NCI-H1417 treated with DMSO at 0.1 percent for 48 hours (cell line): ENCODE measurements at places on chromosomes 12 and 14.

GRCh38 chr12:14905269-14906004 lies 19.8 kb upstream of the MGP start:
- no peak for DNase-seq

DNA sequence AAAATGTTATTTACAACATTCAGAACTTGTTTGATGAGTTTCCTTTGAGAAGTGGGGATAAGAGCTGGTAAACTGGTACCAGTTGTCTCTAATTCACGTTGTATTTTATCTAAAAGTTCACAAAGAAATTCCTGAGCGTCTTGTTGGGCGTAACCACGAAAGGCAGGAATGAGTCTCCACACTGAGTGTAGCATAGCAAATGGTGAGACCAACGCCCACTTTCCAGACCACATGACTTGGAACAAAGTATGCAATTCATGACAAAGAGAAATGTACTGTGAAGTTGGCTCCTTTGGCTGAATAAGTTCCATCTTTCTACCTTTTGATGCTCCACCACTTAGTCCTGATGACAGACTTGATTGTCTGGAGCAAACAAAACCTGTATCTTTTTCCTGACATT lies 18.4 kb downstream of the USP44 start:
- no peak for DNase-seq

DNA sequence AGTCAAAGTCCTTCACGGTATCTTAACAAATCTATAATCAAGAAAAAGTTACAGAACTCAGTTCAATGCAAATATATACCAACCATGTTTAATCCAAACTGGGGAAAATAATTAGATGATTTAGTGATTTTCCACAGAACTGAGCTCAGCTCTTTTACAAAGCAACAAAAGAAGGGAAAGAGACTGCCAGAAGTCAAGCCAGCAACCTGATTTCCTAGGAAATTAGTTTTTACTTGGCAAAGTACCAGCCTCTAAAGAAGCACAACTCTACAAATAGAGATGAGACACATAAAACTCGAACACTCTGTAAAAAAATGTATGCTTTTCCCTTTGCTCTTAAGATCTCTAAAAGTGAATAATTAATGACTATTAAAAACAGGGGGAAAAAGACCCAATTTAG lies 19.4 kb downstream of the NUMB start:
- DNase-seq = no peak

GRCh38 chr12:57112492-57113294 lies 1.5 kb upstream of the STAT6 start:
- DNase-seq = no peak

DNA sequence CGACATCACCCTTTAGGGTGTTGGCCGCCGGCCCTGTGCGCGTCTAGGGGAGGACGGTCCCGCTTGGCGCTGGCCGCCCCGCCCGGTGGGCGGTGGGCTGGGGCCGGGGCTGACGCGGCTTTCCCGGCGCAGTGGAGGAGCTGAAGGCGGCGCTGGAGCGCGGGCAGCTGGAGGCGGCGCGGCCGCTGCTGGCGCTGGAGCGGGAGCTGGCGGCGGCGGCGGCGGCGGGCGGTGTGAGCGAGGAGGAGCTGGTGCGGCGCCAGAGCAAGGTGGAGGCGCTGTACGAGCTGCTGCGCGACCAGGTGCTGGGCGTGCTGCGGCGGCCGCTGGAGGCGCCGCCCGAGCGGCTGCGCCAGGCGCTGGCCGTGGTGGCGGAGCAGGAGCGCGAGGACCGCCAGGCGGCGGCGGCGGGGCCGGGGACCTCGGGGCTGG lies 3.6 kb downstream of the TNFAIP2 start:
- no peak for DNase-seq

DNA sequence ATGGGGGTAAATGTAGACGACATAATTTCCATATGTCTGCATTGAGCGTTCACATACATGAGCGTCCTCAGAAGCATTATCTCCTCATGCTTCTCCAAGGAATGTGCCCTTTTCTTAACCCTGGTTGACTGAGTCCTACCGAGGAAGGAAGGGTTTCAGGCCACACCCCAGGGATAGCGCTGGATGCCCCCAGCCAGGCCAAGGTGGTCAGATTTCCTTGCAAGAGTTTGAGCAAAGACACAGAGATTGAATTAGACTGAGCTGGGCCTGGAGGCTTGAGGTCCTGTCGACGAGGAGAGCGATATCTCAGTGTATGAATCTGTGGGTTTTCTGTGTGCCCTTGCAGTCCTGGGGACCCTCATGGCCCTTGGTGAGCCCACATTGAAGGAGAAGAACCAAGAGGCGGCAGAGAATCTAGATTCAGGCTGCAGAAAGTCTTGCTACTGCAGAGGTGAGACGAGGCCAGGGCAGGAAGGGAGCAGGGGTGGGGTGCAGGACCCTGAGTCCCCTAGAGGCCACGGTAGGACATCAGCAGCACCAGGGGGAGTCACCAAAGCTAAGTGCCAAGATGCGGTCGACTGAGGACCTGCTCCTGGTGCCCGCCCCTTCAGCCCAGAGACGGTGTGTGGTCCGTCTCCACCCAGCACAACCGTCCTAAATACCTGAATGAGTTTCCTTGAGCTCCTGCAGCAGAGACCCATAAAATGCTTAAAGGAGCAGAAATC lies 94.7 kb upstream of the DIO3 start:
- DNase-seq = no peak

DNA sequence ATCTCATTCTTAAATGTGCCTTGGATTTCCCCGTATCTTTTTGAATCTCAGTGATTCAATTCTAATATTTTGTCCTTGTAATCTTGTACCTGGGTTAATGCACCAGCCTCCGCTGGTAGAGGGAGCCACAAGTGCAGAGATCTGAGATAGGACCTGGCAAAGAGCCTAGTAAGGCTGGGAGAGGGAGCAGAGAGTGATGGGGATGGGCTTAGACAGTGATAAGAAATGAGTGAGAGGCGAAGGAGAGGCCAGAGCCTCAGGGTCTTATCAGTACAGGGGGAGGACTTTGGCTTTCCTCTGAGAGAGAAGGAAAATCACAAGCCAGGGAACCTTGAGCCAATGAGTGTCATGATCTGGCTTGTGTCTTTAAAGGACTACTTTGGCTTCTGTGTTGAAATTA lies 30.5 kb upstream of the LMNTD1 start:
- DNase-seq = no peak

GRCh38 chr14:59788176-59788575 lies 82.4 kb downstream of the RTN1 start:
- no peak for DNase-seq

DNA sequence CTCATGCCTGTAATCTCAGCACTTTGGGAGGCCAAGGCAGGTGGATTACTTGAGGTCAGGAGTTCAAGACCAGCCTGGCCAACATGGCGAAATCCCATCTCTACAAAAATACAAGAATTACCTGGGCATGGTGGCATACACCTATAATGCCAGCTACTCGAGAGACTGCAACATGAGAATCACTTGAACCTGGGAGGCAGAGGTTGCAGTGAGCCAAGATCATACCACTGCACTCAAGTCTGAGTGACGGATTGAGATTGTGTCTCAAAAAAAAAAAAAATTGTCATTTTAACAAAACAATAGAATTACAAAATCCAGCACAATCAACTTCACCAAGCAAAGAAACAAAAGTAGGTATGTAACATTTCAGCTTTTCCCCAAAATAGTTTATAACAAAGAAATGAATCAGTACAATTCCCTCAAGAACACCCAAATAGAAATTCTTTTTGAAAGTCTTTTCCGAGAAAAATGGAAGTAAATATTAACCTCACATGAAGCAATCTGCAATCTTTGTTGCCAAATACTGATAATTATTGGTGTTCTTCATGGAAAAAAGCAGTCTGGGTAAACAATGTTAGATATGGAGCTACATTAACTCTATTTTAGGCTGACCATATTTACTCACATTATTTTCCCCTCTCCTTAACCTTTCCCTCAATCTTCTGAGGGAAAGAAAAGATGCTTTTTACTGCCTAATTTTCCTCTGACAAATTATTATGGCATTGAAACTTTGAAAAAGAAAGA lies 165.9 kb upstream of the ATF7IP start:
- no peak for DNase-seq

- DNase-seq = no peak
Observed at GRCh38 chr12:116650062-116650461, 87.8 kb downstream of the SPRING1 start.

DNA sequence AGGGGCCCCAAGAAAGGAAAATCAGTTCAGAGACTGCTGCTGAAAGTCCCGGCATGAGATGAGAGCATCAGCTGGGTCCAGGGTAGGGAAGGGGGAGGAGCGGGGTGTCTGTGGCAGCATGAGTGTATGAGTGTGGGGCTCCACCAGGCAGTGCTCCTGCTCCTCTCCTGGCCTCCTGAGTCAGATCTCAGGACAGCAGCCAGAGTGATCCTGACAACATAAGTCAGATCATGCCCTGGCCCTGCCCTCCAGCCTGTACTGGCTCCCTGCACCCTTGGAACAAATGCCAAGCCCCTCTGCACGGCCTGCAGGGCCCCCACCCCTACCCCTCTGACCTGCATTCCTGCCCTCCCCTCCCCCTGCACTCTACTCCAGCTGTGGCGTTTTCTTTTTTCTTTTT lies 24.2 kb upstream of the LRP1-AS start:
- no peak for DNase-seq

DNA sequence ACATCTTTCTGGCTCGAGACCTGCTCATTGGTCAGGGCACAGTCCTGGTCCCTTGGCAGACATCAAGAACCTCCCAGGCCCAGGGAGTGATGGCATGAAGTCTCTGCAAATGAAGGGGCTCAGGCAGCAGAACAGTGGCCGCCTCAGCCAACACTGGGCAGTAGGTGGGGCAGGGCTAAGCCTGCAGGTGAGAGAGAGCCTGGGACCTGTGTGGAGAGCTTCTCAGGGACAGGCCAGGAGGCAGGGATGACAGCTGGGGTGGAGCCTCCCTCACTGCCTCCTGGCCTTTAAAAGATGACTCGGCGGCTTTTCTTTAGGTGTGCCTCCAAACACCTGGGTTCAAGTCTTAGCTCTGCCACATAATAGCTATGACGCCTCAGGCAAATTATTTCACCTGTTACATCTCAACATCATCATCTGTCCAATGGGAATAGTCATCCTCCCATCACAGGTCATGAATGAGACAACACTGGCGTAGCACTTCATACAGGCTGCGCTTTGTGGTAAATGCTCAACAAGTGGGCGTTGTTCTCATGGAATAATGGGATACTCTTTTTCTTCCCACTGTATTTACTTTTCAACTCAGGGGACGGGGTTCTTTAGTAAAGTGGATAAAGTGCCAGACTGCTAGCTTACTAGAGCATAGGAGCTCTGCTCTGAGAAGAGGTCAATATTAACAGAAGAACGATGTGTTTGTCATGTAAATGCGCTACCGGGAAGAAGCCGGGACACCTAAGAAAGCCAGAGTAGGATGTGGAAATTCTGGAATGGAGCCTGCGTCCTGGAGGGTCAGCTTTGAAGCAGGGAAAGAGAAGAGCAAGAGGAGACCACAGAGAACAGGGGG lies 277.4 kb downstream of the FOXN3 start:
- DNase-seq = no peak

DNA sequence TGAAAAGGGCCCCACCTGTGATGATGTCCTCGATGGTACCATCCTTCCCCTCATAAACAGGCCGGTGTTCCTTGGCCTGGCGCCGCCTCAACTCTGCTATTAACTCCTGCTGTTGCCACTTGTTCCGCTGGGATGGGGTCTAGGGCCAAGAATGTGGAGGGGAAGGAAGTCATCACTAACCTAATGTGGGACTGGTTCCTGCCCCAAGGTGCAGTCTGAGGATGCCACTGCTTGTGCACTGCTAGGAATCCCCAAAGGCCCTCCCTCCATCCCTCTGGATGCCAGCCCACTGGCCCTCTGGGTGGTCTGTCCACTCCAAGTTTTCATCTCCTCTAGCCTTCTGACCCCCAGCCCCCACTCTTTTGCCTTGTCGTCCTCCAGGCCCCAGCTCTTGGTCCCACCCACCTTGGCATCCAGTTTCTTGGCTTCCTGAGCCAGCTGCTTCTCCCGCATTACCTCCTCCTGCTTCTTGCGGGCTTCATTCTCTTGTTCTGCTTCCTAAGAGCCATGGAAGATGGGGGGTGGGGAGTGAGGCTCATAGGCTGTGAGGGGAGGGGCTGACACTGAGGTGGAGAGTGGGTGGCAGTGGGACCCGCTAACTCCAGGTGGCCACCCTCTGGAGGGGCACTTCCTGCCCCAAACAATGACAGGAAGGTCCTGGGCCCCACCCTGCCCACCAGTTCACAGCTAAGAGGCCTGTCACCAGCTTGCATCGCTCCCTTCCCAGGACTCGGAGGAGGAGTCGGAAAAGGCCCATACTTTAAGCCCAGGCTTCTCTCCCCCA lies 23.7 kb downstream of the PRPF40B start:
- no peak for DNase-seq

DNA sequence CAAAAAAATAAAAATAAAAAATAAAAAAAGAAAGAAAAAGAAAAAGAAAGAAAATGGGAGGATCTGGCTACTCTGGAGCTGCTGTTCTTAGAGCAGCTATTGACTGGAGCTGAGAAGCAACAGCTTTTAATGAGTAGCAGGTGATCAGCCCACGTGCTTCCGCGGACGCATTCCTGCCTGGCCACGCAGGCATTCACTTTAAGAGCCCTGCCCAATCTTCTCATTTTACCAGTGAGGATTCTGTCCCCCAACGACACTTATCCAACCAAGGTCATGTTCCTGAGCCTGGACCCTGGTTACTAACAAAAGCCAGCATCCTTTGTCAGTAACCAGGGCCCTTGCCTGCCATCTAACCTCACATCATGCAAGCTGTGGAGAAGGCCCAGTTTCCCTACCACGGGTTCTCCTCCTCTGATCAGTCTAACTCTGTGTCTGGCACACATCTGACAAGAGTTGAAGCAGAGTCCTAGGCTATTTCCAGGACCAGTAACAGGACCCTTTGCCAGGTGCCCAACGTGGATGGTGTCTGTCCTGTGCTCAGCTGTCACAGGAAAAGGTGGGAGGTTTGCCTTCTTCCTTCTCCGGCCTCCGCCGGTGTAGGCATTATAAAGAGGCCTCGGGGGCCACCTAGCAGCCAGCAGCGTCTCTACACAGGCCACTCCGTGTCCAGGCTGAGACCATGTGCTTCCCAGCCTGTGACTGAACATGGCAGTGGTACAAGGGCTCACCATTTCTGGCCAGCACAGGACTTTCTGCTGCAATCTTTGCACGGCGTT lies 60.9 kb upstream of the GPATCH2L start:
- no peak for DNase-seq

- DNase-seq = no peak
Observed at GRCh38 chr12:132606466-132606865, 3.9 kb downstream of the LRCOL1 start.

DNA sequence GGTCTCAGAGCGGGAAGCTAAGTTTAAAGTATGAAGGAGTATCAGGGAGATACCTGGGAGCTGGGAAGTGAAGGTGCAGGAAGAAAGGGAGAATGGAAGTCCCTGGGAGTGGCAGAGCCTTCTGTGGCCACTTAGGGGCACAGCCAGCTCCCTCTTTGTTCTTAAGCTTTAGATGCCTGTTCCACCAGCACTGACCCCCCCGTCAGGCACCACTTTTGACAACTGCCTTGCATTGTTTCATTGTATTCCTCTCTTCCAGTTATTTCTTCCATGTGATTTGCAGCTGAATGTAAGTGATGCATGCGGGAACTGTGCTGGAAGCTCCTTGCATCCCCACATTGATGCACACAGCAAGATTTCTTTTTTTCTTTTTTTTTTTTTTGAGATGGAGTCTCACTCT lies 2.6 kb downstream of the GALNT16 start:
- DNase-seq = no peak
